ENCODE measurements at places on chromosomes 1 and 21.

DNA sequence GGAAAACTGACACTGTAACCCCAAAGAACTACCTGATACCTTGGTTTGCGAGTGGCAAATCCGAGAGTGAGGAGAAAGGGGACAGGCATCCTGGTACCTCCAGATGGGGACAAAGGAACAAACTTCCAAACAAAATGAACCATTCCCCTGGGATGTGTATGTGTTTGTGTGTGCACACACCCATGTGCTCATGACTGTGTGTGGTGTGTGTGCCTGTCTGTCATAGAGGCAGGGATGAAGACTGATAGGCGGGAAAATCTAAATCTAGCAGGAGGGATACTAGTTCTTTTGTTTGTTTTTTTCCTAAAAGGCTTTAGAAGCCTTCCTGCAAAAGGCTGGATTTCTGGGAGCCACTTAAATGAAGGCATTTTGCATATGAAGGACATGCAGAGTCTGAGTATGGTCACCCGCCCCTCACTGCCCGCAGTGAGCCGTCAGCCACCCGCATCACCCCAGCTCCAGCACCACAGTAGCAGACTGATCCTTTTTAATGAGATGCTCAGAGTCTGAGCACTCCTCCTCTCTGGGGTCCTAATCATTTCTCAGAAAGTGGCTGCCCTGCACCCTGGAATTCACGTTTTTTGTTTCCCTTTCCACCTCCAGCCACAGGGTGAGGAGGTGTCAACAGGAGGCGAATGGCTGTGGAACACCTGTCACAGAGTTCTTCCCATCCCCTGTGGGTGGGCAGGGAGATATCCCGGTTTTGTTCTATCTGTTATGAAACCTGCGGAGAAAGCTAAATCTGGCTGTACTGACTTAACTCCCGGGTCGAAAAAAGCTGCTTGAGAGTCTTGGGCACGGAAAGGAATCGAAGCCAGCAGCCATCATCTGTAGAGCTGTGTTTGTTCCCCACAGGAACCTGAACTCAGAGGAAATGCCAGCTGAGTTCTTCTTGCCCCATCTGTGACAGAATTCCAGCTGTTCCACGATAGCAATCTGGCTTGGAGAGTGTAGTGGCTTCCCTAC lies 34.9 kb downstream of the UTP25 start:
- no peak for DNase-seq

GRCh38 chr1:212920246-212920645 lies 30.1 kb upstream of the VASH2 start:
- DNase-seq = no peak

- DNase-seq = no peak
Observed at GRCh38 chr1:34007760-34008159, 143.9 kb downstream of the HMGB4 start.

DNA sequence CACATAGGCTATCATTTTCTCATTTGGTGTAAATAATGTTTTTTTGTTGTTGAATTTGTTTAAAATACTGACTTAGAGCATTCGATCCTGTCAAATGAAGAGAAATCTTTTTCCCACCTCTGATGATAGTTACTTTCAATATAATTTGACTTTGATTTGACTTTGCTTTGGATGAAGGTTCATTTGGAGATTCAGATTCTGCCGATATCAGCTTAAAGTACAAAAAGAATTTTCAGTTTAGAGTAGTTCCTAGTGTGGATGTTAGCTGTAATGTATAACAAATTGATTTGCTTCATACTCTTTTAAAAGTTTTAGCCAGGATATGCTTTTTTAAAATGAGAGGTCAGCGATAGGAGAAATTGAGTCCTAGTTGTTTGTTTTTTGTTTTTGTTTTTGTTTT lies 9.9 kb downstream of the STX12 start:
- no peak for DNase-seq

- no peak for DNase-seq
Observed at GRCh38 chr1:43924516-43924915, 9.1 kb upstream of the ARTN start.

DNA sequence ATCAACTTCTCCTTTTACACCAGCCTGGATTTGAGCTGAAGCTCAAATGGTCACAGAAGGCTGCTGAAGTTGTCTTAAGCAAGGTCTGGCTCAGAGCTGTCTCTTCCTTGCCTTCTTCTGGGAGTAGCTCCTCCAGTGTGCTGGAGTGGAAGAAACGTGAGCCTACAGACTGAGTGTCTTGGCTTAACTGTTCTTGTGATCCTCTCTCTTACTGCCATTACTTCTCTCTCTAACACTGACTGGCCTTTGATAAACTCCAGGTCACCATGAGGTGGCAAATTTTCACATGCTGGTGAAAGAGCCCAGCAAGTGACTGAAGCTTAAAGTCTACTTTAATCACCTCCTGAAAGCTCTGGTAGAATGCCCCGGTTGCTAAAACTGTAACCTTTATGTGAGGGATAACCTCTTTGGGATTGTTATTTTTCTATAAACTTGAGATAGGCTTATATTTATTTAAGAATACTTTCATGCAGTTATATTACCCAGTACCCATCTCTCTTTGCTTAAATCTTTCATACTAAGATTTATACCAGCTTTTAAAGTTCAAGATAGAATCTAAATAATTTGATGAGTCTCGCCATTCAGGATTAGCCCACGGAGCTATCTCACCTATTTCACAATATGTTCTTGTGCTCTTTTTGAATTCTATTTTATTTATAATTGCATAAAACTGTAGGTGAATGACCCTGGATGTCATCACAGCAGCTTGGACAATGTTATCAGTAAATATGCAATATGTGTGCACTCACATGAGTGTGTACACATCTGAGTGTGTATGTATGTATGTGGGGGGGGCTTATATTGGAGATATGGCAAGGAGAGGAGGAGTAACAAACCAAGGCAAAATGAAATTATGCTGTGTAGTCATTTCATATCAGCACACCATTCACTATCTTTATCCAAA lies 924.0 kb downstream of the LTN1 start:
- DNase-seq = no peak

DNA sequence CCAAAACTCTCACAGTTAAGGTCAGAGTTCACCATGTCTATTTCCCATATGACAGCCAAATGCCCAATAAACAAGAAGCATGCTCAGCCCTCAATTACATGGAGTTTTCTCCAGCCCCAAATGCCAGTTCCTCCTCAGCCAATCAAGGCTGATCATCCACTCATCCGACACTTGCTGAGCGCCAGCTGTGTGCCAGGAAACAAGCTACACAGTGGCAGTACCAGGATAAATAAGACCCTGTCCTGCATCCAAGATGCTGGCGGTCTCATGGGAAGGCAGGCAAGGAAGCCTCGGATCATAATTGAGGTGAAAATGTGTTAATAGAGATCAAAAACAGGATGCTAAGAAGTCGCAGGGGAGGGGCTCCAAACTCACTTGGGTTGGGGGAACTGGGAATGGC lies 7.7 kb downstream of the ZBTB17 start:
- DNase-seq = no peak

DNA sequence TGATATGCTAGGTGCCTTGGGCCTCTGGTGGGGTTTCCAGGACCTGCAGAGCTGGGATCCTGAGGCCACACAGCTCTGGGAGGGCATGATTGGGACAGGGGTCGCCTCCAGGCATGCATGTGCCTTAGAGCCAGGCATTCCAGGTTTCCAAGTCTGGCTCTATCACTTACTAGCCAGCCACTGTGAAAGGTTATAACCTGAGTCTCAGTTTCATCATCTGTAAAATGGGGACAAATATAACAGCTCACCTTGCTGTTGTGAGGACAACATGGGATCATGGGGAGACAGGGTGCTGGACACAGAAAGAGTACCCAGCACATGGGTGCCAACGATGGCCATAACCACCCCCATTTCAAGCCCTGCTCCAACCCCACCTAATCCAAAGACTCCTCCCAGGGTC lies 2.7 kb downstream of the CHI3L1 start:
- no peak for DNase-seq

GRCh38 chr1:109385417-109385816 lies 12.3 kb downstream of the SORT1 start:
- DNase-seq = no peak

- no peak for DNase-seq
Observed at GRCh38 chr1:50454911-50455310, 31.7 kb upstream of the DMRTA2 start.

- no peak for DNase-seq
Observed at GRCh38 chr1:47713975-47714767, 276.3 kb downstream of the FOXD2 start.

GRCh38 chr1:67672260-67672803 lies 12.7 kb upstream of the GADD45A start:
- DNase-seq = no peak

- DNase-seq = peak; percentile 70
Observed at GRCh38 chr1:155323729-155324036, 3.0 kb downstream of the RUSC1 start.

DNA sequence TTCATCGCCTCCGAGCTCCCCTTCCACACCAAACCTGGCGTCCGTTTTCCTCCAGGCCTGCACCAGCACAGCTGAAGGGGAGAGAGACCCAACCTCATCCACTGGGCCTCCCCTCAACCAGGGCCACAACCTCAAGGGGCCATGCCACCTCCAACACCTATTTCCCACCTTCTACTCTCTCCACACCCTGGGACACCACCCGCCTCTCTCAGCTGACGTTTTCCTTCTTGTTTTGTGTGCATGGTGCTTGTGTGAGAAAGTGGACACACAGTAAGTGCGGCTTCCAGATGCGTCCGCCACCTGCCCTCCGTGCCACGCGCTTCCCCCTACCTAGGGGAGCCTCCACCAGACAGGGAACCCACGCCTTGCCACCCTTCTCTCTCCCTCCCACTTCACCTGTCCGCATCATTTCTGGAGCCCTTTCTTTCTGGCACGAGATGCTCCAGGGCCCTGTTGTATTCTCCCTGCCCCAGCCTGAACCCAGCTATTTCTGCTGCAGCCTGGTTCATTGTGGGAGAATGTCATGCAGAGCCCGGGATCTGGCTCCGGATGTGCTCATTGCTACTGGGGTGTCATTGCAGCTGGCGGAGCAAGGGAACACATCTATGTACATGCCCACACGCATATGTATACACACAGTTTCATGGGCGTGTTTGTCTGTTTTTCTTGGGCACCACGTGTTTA lies 1.3 kb upstream of the GNB1 start:
- DNase-seq = peak; percentile 34

- DNase-seq = no peak
Observed at GRCh38 chr1:112472142-112472541, 36.6 kb upstream of the WNT2B start.

GRCh38 chr1:59601041-59601441 lies 213.7 kb upstream of the HOOK1 start:
- DNase-seq = no peak

- DNase-seq = no peak
Observed at GRCh38 chr21:37580666-37581065, 214.1 kb downstream of the DYRK1A start.

- DNase-seq = no peak
Observed at GRCh38 chr1:46137916-46138315, 5.5 kb upstream of the PIK3R3 start.

GRCh38 chr1:57111175-57111574 lies 145.4 kb upstream of the C8B start:
- no peak for DNase-seq

DNA sequence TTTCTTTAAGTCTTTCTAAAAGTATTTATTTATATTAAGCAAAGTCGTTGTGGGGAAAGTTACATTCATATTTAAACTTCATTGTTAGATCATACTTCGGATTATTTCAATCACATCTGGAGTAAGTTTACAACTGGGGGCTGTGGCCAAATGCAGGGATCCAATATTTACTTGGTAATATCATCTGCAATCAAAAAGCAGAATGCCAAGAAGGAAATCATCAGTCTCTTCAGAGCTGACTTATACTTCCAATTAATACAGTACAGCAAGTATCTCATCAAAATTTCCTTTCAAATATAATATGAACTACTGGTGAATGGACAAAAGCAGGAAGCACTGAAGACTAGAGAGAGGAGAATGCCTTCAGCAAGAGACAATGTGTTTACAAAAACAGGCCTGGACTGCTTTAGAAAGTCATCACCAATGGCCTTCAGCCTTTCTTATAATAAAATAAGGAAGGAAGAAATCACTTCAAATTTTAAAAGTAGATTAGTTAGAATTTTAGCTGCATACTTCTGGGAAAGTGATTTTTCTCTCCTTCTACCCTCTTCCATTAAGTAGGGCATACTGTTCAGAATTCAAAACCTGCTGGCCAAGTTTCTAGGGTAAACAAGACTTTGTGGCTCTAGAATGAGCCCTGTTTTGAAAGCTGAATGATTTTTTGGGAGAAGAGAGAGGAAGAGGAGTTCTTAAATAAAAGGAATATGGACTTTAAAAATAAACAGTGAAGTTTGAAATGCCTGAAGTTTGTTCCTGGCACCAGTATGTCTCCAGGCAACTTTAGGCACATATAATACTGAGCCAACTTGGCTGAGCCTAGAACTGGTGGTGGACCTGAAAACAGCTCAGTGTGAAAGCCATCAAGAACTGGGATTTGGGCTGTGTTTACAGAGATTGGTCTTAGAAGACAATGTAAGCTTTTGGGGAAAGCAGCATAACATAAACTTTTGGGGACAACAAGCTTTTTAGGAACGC lies 22.2 kb upstream of the MYOC start:
- no peak for DNase-seq

DNA sequence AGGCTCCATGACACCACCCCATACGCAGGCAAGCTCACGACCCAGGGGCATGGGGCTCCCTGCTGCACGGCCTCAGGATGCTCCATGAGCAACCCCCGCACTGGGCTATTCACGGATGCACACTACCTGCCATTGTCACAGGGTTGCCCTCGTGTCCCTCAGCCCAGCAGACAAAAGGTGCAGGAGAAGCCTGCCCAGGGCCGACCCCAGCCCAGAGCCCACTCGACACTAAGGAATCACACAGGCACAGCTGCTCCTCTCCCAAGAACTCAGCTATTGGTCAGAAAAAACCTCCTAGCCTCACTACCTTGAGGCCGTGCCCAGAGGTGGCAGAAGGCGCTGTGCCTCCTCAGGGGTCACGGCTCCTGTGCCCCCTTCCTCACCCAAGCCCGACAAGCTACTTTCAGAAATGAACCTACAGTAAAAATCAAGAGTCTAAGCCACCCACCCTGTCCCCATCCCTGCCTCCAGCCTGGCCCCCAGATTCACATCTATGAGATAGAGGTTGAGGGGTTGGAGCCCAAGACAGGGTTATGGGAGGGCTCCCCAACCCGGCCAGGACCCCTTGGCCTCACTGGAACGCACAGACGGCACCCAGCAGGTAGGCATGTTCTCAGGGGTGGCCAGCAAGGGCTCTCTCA lies 6.4 kb upstream of the SPATC1L start:
- no peak for DNase-seq

DNA sequence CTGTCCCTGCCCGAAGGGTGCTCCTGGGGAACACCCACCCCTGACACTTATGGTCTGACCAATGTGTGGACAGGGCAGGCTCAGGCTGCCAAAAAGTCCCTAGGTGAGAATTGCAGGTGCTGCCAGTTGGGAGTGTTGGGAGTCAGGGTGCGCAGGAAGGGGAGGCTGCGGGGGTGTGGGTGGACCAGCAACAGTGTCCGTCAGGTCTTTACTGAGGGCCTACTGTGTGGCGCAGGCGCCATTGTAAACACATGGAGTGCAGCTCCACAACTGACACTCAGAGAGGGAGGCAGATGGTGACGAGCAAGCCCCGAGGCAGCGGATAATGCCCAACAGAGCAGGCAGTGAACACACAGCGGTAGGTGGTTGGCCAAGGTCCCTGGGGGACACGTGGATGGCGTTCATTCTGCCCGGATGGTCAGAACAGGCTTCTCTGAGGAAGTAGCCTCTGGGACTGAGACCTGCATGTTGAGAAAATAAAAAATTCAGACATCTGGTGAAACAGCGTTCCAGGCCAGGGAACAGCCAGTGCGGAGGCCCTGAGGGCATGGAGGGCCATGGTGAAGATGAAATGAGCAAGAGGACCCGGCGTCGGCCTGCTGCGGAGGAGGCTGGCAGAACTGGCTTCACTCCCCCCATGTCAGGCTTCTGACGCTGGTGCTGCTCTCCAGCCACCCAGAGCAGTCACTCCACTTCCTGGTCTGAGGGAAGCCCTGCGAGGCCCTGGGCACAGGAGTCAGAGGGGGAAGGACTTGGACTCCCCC lies 136.2 kb upstream of the ZBTB40 start:
- no peak for DNase-seq

Measured in activated CD4-positive, alpha-beta T cell treated with anti-CD3 and anti-CD28 coated beads for 4 hours (primary cell).